Testis (tissue), 5 donors: ENCODE measurements at places on chromosomes 5 and 9.

GRCh38 chr5:28903643-28904042 lies 1865.3 kb upstream of the CDH9 start:
- no peak for DNase-seq

- DNase-seq: no peak
Measured at GRCh38 chr5:132204371-132205135, 23.1 kb downstream of the P4HA2 start.

DNA sequence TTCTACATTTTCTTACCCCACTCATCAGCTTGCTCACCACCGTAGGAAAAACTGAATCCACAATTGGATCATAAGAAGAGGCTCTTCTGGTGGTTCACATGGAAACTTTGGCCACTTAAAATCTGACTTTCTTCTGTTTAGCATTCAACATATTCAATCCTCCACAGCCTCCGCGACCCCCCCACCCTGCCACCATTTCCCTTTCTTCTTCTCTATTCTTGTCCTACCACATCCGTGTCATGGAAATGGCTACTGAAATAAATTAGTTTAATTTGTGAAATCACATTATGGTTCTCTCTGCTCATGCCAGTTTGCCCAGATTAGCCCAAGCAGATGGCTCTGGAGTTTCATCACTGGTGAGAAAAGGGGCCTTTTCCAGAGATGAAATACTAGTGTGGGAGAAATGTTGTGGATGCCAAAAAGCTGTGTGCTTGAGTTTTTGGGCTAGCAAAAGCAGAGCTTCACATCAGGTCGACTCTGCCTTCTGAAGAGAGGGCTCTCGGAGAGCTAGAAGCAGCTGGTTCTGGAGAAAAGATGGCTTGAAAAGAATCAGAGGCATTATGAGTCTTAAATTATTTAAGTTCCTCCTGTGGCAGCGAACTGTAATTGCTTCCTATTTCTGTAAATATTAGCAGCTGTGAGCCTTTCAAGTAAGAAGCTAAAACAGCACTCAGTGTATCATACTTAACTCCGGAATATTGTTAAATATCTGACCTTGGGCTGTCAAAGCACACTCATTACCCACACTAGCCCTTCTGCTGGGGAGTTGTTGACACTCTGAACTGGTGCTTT lies 107.1 kb downstream of the MAT2B start:
- no peak for DNase-seq

- peak; percentile 87 for DNase-seq
Measured at GRCh38 chr5:93620487-93621326, 37.7 kb downstream of the NR2F1 start.

- no peak for DNase-seq
Measured at GRCh38 chr9:68530618-68531017, 10.1 kb downstream of the TMEM252 start.

GRCh38 chr9:22008384-22008716 lies 755 bp downstream of the CDKN2B start:
- no peak for DNase-seq
